ENCODE measurements at places on chromosomes 1 and 21.

DNA sequence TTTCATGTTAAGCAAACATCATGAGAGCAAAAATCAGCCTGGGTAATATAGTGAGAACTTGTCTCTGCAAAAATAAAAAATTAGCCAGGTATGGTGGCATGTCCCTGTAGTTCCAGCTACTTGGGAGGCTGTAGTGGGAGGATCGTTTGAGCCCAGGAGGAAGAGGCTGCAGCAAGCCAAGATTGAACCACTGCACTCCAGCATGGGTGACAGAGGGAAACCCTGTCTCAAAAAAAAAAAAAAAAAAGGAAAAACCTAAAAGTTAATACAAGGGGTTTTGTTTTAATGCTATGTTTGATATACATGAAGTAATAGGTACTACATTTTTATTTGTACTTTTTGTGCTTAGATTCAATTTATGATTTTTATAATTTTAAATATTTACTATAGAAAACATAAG is 27.1 kb upstream of the SLC35A3 start:
- DNase-seq = no peak

DNA sequence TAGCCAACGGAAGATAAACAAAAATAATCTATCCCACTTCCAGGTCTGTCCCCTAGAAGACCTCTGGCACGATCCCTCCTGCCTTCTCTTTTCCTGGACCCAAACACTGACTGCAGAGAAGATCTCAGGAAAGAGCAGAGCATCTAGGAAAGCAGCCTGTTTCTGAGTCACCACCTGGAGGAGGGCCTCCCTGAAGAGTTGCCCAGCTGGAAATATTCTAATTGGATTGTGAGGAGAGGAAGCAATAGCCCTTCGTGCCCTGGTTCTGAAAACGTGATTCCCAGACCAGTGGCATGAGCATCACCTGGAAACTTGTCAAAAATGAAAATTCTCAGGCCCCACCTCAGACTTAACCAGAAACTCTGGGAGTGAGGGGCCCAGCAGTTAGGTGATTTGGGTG is 411.1 kb downstream of the SETD4 start:
- no peak for DNase-seq

DNA sequence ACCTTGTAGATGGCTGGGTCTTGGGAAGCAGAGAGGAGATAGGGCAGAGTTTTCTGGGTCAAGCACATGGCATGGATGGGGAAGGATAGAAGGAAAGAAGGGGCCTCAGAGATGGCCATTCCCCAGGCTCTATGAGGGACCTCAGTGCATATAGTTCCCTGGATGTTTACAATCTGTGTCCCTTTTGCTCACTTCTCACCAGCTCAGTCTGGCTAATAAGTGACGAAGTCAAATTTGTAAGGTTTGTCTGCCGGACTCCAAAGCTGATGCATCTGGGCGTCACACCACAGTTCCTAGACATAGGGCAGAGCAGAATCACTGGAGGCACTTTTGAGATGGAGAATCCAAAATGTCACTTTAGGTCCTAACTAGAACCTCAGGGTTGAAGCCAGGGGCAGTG is 416.4 kb upstream of the PROX1 start:
- DNase-seq = no peak

DNA sequence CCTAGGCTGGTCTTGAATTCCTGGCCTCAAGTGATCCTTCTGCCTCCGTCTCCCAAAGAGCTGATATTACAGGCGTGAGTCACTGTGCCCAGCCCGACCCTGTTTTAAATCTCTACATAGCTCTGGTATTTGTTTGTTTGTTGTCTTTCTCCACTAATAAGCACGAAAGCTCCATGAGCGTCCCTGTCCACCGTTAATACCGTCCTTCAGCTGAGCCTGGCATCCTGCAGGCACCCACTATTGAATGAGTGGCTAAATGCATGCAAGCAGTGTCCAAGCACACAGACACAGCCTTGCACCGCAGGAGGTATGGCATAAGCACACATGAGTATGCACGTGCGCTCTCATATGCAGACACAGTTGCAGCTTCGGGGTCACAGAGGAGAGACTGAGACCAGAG is 4.5 kb upstream of the COL16A1 start:
- DNase-seq = no peak

DNA sequence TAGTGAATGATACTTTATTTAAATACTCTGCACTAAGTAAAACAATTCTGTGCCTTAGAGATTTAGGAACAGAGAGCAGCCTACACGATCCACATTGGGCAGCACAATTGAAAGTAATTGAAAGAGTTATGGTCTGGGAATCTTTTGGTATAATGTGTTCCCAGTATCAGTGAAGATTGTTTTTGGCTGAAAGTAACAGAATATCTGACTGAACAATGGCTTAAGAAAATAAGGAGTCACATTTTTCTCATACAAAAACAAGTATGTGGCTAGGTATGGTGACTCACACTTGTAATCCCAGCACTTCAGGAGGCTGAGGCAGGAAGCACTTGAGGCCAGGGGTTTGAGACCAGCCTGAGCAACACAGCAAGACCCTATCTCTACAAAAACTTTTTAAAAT is 306.2 kb downstream of the NFIA start:
- DNase-seq = no peak

DNA sequence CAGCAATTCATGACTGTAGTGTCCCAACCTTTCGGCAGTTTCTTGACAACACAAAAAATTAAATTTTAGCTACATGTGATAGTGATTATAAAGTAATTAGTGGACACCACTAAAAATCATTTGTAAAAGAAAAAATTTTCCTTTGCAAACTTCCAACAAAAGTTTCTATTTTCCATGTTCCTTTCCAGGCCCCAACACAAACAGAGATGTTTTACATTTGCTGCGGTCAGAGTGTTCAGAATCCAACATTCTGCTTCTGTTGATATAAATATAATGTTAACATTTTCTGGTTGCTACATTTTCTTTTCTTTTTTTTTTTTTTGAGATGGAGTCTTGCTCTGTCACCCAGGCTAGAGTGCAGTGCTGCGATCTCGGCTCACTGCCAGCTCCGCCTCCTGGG is 54.9 kb upstream of the WLS start:
- no peak for DNase-seq

DNA sequence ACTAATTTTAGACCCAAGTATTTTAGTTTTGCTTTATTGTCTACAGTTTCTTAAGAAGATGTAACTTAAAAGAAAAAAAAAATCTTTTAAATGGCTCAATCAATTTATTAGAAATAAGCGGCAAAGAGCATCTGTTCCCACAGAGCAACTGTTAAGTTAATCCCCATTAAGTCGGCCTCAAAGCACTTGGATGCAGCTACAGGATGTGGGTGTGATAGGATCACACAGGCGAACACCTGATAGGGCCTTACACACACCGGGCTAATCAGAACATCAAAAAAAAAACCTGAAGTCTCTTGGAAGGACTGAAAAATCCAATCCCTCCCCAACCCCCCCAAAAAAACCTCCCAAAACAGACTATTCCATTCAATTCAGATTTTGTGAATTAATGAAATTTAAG is 23.0 kb downstream of the APP start:
- DNase-seq = no peak

- no peak for DNase-seq
Observed at GRCh38 chr1:34695580-34695979, 59.3 kb upstream of the GJB5 start.

- no peak for DNase-seq
Observed at GRCh38 chr1:216847397-216848036, 124.3 kb upstream of the ESRRG start.

DNA sequence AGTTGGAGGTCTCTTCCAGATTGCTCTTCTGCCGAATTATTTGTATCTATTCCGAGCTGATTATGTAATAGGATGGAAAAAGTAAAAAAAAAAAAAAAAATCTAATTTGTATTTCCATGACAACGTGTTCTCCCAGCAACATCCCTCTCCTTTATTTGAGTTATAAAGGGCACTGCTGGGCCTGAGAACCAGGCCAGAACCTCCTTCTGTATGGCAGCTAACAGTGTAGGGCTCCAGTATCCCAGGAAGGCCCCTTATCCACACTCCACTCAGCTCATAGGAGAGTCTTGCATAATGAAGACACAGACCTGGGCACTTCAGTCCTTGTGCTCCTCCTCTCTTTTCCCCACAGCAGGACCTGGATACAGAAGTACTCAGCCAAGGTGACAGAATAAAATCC is 3.7 kb upstream of the IPO9 start:
- DNase-seq = no peak

DNA sequence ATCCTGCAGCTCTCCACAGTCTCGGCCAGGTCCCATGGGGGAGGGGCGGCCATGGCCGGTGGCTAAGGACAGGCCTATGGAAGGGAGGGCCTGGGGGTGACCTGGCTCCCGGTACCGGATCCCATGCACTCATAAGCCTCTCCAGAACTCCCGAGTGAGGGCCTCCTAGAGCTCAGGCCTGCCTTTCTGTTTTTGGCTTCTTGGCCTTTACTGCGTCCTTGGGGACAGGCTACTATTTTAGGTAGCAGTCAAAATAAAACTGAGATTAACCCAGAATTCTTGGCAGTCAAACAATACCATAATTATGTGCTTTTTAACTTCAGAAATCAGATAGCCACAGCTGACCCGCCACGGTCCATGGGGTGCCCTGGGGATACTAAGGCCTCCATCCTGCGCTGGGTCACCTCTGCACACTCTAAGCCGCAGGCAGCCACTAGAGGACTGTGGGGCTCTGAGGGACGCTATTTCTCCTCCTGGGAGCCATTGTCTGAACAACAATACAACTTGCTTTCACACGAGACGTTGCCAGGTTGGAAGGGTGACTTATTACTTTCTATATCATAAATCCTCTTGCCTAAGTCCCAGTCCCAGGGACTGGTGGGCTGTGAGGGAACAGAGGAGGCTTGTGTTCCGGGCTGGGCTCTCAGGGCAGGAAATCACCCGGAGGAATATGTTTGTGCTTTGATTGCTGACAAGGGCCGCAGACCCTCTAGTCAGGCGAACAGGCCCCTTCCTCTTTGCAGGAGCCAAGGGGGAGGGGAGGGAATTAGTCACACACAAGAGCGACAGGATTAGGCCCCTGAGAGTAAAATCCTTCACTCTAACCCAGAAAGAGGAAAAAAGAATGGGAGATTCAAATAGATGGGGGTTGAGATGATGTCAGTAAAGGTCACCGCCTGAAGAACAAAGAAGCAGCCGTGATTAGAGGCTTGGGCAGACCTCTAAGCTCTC is 40.7 kb upstream of the BCAR3 start:
- no peak for DNase-seq

DNA sequence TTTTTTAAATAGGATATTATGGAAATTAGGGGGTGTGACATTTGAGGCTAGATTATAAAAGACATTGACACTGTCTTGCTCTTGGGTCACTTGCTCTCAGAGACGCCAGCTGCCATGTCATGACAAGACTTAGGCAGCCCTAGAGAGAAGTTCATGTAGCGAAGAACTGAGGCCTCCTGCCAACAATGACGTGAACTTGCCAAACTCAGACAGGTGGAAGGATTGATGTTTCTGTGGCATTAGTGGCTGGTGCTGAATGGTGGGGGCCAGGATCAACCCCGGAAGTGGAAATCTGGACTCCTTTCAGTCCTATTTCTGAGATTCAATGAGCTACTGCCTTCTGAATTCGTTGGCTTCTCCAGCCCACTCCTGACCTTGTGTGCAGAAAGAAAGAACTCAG is 14.7 kb downstream of the NCF2 start:
- DNase-seq = no peak

GRCh38 chr21:27171707-27172106 is 204.8 kb upstream of the ADAMTS5 start:
- DNase-seq = no peak

DNA sequence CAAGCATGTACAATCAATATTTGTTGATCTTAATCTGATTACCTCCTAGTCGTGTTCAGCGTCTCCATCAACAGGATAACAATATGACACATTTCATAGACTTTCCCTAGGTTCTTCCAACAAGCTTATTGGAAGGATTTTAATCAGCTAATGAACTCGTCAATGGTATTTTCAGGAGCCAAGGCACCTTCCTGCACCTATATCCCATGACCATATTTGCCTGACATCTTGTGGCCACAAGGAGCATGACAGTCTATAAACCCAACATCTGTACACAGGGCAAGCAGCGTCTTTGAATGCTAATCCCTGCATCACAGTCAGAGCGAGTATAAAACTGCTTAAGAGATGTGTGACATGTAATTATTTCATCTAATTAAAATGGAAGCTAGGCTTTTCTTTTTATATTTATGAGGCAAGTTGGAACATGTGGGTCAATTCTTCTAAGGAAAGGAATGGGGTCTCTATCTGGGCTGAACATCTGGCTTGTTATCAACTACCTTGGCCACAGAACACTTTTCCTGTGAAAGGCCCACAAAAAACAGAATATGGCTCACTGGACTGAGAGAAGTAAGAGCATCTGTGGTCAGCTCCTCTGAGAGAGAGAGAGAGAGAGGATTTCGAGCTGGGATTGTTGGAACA is 388.8 kb downstream of the NTNG1 start:
- DNase-seq = peak; percentile 76

DNA sequence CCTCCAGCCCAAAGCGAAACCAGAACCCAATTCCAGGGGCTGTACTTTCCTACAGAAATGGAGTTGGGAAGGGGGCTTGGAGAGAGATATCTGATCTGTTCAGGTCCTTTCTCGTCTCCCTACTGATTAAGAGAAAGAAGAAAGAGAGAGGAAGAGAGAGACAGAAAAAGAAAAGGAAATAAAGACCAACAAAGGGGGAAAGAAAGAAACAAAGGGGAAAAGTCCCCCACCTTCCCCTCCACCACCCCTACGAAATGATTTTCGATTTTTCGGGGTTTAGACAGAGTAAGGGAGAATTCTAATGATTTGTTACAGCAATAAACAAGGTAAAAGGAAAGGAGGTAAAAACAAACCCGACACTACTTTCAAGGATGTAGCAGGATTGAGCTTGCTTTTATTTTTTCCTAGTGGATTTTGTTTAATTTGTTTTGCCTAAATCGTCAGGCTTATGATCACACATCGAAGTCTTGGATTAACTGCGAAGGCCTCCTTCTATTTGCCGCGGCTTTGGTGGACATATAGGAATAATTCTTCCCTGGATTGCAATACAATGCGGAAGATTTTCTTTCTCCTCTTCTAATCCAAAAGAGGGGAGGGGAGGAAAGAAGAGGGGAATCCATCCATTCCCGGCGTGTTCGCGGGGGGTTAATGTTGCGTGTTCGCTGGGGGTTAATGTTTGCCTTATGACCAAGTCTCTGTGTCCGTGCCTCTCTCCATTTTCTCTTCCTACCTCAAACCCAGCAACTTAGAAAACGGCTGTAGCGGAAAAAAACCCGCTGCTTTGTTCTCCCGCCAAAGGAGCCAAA is 1.9 kb downstream of the TAL1 start:
- DNase-seq = no peak

- DNase-seq = no peak
Observed at GRCh38 chr21:44289381-44290010, 3.8 kb downstream of the AIRE start.

GRCh38 chr1:103514920-103515503 is 10.5 kb upstream of the RNPC3 start:
- peak; percentile 82 for DNase-seq

DNA sequence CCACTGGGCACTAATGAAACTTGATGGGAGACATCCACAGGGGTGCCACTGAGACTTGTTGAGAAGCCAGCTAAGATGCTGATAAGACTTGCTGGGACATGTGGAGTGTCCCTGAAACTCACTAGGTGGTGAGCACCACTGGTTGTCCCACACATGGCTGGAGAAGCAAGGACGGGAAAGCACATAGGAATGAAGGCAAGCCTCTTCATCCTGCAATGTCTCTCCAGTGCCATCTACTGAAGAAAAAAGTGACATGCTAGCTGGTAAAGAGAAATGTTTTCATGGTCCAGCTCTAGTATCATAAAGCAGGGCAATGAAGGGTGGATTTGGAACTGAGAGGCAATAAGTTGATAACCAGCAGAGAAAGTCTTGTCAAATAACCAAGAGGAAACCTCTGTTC is 283.0 kb downstream of the PAPPA2 start:
- no peak for DNase-seq
